ENCODE measurements at places on chromosomes 3 and 15.

DNA sequence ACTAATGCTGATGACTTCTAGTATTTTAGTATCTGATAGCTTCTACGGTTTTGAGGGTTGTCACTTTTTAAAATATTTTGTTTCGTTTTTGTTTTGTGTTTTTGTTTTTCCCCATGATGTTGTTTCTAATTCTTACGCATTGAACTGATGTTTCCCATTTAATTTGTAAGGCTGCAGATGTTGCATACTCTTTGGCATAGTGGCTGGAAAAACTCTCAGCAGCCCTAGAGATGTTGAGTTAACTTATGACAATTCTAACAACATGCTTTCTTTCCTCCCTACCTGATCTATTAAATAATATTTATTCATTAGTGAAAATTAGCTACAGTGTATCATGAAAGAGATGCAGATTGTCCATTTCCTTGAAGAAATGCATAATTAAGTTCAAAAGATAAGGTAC, 559.3 kb upstream of the GRM7 start:
- DNase-seq = no peak

DNA sequence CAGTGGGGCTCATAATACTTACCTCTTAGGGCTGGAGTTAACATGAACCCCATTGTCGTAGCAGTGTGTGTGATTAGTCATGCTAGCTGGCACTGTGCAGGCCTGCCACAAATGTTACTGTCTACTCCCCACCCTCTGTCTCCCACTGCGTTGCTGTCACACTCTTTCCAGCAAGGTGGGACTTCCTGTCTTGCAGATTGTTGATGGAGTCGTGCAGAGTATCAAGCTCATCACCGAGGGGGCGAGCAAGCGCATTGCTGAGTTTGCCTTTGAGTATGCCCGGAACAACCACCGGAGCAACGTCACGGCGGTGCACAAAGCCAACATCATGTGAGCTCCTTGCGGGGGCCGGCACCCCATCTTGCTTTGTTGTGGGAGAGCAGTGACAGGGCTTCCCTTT, 12.9 kb downstream of the IDH3A start:
- DNase-seq = no peak

DNA sequence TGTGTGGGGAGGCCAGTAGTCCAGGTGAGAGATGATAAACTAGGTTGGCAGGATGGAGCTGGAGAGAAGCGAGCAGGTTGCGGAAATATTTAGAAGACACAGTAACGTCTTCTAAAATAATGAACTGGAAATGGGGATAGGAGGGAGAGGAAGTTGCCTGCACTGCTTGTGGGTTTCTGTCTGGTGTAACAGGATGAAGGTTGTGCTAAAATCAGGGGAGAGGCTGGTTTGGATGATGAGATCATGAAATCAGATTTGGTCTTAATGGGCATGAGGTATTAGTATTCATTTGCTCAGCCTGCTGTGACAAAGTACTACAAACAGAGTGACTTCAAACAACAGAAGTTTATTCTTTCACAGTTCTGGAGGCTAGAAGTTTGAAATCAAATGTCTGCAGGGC, 32.1 kb upstream of the TNFAIP8L3 start:
- DNase-seq = no peak

DNA sequence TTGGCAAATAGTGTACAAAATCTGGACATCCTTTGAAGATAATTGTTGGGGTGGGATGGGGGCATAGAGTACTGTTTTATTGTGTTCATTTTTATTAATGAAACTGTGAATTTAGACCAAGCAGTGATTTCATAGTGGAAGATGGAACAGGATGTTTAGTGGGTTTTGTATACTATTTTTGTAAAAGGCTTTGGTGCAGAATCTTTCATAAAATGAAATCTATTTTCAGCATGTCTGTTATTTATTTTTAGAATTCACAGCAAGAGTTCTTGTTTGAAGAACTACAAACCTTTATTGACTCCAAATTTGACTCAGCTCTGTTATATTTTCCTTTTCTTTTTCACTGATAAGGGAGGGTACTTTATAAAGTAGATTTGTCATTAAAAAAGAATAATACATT, 145.4 kb downstream of the AKAP13 start:
- no peak for DNase-seq

- peak; percentile 40 for DNase-seq
Measured at GRCh38 chr3:177514611-177515499, 317.6 kb upstream of the TBL1XR1 start.

DNA sequence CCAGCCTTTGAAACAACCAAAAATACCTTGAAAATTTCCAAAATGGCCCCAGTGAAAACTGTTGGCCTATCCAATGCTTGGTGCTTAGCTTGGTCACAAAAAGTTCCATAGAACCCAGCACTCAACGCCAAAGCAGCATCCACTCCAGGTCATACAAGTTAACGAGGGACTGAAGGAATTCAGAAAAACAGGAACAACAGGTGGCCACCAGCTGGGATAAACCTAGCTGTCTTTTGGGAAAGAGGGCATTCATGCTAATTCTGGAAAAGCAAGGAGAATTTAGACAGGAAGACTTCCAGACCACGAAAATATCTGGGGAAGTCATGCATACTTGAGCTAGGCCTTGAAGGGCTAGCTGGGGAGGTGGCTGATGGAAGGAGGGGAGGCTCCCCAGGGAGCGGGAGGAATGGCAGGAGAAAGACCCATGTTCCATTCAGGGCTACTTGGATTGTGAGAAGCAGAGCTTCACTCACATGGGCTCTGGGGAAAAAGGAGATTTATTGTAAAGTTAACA, 28.6 kb downstream of the COLQ start:
- DNase-seq = peak; percentile 58

GRCh38 chr3:144462337-144462736, 490.7 kb downstream of the DIPK2A start:
- DNase-seq = no peak

DNA sequence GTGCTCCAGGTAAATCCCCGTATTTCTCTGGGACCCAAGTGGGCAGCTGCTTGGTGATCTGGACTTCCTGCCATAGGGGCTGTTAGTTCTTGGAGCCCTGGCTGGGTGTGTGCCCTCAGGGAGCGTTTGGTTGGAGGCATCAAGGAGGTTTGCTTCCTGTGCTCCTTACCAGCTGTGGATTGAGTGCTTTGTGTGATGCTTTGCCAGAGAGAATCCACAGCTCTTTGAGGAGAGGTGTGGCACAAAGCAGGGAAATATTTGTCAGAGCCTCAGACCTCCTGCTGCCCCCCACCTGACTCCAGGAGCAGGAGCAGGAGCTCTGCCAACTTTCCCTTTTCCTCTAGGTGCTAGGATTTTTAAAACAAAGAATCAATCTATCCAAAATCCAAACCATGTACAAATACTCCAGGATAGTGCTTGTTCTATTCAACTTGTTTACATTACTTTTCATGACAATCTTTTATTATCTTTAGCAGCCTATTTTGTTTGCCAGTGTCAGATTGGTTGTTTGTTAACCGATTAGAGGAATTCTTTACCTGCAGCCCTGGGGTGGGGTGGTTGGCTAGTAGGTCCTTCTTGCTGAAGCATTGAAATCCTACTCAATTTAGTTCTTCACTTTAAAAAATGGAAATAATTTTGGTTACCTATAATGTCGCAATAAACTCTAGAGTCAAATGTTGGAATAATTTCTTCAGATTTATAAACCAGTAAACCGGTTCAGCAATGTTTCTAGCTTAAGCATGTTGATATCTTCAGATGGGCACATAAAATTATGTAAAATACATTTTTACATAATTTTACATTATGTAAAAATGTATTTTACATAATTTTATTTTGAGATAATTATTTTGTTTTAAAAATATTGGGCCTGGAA, 2.5 kb downstream of the CTDSPL start:
- no peak for DNase-seq

DNA sequence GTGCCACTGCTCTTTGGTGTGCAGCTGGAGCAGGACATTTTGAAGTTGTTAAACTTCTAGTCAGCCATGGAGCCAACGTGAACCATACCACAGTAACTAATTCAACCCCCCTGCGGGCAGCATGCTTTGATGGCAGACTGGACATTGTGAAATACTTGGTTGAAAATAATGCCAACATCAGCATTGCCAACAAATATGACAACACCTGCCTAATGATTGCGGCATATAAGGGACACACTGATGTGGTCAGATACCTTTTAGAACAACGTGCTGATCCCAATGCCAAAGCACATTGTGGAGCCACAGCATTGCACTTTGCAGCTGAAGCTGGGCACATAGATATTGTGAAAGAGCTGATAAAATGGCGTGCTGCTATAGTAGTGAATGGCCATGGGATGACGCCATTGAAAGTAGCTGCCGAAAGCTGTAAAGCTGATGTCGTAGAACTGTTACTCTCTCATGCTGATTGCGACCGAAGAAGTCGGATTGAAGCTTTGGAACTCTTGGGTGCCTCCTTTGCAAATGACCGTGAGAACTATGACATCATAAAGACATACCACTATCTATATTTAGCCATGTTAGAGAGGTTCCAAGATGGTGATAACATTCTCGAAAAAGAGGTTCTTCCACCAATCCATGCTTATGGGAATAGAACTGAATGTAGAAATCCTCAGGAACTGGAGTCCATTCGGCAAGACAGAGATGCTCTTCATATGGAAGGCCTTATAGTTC, 12.2 kb downstream of the FEM1B start:
- DNase-seq = no peak

DNA sequence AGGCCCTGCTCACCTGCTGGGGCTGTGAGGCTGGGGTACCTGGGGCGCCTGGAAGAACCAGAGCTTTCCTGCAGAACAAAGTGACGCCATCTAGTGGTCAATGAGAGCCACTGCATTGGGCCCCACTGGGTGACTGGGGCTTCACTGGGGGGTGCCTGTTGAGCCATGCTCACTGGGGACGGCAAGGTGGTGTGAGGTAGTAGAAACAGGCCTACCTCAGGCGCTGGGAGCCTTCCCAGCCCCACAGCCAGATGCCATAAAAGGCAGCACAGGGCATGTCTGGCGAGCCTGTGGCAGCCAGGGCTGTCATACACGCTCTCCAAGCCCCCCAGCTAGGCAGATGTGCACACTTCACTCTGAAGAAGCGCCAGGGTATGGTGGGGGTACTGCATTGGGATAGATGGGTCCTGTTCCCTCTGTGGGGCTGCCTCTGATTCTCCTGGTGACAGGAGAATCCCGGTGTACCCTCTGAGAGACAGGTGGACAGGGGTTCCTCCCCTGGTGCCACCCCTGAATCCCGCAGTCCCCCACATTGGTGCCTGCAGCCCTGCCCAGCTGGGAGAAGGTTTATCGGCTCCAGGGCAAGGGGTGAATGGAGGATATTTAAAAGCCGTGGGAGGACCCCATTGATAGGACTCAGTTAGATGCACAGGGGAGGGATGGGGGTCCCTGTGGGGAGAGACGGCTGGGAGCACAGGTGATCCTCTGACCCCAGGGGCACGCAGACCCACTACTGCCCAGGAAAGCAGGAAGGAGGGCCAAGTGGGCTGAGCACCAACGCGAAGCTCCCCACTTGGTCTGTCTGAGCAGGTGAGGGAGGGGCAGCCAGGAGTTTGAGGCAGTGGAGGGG, 178.8 kb downstream of the NSMCE3 start:
- no peak for DNase-seq

DNA sequence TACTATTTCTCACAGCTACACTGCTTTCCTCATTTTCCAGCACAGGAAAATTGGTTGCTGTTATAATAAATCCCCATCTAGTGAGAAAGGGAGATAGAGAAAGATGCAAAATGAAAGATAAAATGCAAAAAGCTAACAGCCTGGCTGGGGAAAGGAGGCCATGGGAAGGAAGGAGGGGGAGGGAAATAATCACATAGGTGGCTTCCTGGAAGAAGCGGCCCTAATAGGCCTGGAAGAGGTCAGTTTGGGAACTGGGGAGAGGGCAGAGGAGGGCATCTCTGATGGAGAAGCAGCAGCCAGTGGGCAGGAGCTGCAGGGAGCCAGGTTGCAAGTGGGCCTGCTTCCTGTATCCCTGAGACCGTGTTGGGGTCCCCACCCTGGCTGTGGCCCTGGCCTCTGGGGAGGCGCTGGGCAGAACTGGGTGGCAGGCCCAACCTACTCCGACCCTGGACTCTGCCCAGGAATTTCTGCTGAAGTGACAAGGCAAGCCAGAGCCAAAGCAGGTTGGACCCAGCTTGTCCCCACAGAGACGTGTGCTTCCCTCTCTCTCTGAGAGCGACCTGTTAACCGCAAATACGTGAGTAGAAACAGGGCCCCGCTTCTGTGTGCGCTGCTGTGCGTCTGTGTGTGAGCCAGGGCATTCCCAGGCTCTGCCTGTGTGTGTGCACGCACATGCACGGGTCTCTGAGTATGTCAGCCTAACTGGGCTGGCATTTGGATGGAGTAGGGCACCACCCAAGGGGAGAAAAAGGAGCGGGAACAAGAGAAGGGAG, 1.9 kb downstream of the SLC28A1 start:
- DNase-seq = no peak

GRCh38 chr3:59857589-59858346, 807.9 kb upstream of the CFAP20DC start:
- peak; percentile 78 for DNase-seq

GRCh38 chr3:178156301-178156700, 379.9 kb upstream of the KCNMB2 start:
- no peak for DNase-seq

DNA sequence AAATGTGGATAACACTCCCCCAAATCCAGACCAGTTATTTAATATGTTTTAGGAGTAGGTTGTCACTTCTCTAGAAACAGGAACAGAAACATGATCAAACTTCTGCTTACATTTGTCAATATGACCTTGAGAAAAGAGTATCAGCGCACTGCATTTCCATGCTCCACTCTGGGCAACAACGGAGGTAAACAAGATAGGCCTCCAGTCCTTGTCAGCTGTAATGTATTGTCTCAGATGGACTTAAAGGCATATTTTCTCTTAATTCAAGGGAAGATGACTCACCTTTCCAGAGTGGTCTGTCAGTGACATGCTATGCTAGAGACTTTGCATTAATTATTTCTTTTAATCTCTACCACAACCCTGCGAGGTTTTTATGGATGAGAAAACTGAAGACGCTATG, 51.6 kb upstream of the TCF12 start:
- DNase-seq = no peak

- peak; percentile 75 for DNase-seq
Measured at GRCh38 chr15:91867581-91868026, 14.1 kb downstream of the SLCO3A1 start.

DNA sequence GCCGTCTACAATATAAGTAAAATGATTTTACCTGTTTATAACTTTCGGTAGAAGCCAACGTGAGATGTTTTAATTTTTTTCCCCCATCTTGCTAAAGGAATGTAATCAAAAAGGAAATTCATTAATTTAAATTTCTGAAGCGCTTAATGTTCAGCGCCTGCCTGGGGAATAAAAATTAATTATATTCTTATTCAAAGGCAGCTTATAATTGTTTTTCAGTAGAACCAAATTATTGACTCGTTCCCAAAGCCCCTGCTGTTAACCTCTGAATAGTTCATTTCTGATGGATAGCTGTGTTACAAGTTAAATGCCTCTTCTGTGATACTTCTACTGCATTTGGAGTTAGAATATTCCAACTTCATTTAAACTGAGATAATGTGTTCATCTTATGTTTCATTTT, 51.6 kb downstream of the ARMC8 start:
- no peak for DNase-seq

Measured in AG10803 (cell line).